ENCODE measurements at places on chromosomes 5 and 9. TPM values are rescaled to one million over a fixed set of nuclear protein-coding genes. Genes with fewer than 3 reads are reported as not detected.

GABRP gene
- polyA plus RNA-seq, result not detected

FAM163B gene
- polyA plus RNA-seq, result not detected

AGPAT2 gene
- polyA plus RNA-seq, result 42.0 TPM

RPL12 gene
- 2,090 TPM for polyA plus RNA-seq

CNTLN gene
- polyA plus RNA-seq, result 0.28 TPM

TMEFF1 gene
- polyA plus RNA-seq, result not detected

ANKRA2 gene
- 19.3 TPM for polyA plus RNA-seq

GDA gene
- not detected for polyA plus RNA-seq

NRARP gene
- polyA plus RNA-seq, result not detected

SPINK14 gene
- not detected for polyA plus RNA-seq

RASGRF2 gene
- 0.46 TPM for polyA plus RNA-seq

GRIA1 gene
- polyA plus RNA-seq, result not detected

GABBR2 gene
- polyA plus RNA-seq, result not detected

CARTPT gene
- not detected for polyA plus RNA-seq

CACFD1 gene
- 15.9 TPM for polyA plus RNA-seq

CDH9 gene
- not detected for polyA plus RNA-seq

ZNF346 gene
- polyA plus RNA-seq, result 17.7 TPM

RXFP3 gene
- not detected for polyA plus RNA-seq

TSTD2 gene
- polyA plus RNA-seq, result 5.9 TPM

KLF9 gene
- polyA plus RNA-seq, result 3.3 TPM

DCTN4 gene
- 10.5 TPM for polyA plus RNA-seq

AGXT2 gene
- not detected for polyA plus RNA-seq

ZFP37 gene
- 2.5 TPM for polyA plus RNA-seq

NUTM2F gene
- not detected for polyA plus RNA-seq

MED27 gene
- polyA plus RNA-seq, result 33.7 TPM

INSL4 gene
- polyA plus RNA-seq, result not detected

MCIDAS gene
- polyA plus RNA-seq, result not detected

SH3TC2 gene
- polyA plus RNA-seq, result not detected

MYMK gene
- not detected for polyA plus RNA-seq

MLANA gene
- polyA plus RNA-seq, result not detected

CER1 gene
- polyA plus RNA-seq, result not detected

SV2C gene
- polyA plus RNA-seq, result not detected

HSPB3 gene
- polyA plus RNA-seq, result not detected

GARIN3 gene
- not detected for polyA plus RNA-seq

MFAP3 gene
- 4.0 TPM for polyA plus RNA-seq

CDC26 gene
- 135 TPM for polyA plus RNA-seq

LCP2 gene
- 31.6 TPM for polyA plus RNA-seq
